ENCODE measurements at places on chromosomes 11 and 22.

GRCh38 chr11:100981196-100981824 lies 148.3 kb downstream of the PGR start:
- no peak for DNase-seq

- DNase-seq: no peak
Measured at GRCh38 chr11:7969756-7970646, 4.8 kb upstream of the NLRP10 start.

DNA sequence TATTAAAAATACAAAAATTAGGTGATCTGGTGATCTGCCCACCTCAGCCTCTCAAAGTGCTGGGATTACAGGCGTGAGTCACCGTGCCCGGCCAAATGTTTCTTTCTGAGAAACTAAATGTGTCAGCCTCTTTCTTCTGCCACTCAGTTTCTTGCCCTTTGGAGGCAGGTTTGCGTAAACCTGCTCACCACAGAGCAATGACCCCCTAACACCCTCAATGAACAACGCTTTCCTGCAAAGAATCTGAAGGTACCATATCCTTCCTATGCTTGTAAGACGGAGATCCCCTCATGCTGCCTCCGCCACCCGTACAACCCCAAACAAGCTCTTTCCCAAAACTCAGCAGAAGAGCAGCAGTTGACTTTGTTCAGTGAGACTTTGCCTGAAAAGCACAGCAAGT lies 38.7 kb upstream of the TTLL12 start:
- no peak for DNase-seq

DNA sequence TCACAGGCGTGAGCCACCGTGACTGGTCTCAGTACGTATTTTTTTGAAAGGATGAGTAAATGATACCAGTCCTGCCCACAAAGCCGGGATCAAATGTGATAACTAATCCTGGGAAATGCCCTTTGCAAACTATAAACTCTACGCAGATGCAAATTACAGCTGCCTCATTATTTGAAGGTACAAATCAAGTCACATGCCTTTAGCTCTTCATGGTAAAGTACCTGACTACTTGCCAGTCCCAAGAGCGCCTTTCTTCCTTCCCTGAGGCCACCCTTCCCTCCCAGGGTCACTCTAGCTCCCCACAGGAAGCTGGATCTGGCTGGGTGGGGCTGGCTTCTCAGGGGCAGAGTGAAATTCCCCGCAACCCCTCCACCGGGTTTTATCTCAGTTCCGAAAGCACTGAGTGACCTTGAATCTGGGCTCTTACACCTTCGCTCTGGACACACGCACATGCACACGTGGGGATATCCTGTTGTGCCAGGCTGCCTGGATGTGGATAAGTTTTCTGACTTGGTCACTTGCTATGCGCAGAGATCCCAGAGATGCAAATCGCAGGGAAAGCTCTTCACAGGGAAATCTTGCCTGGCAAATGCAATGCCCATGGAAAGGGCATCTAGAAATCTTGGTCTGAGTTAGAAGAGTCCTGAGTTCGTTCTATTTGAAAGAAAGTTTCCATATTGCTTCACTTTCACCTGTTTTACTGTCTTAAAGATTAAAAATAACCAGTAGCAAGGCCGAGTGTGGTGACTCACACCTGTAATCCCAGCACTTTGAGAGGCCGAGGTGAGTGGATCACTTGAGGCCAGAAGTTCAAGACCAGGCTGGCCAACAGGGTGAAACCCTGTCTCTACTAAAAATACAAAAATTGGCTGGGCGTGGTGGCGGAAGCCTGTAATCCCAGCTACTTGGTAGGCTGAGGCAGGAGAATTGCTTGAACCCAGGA lies 8.5 kb downstream of the A4GALT start:
- no peak for DNase-seq

DNA sequence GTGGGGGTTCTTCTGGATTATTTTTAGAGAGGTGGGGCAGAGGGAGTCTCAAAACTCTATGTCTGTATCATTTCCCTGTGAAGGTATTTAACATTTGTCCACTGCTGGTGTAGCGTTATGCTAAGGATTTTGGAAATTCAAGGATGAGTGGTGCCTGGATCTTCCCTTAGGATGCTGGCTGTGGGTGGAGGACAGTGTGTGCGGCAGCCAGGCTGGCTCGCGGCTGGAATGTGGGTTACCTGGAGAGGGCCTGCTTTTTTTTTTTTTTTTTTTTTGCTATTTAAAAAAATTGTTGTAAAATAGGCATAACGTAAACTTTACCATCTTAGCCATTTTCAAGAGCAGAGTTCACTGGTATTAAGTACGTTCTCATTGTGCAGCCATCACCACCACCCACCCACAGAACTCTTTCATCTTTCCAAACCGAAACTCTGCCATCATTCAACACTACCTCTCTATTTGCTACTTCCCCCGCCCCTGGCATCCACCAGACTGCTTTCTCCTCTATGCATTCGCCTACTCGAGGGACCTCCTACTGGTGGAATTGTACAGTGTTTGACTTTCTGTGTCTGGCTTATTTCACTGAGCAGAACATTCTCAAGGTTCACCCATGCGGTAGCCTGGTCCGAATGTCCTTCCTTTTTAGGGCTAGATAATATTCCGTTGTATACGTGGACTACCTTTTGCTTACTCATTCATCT lies 67.1 kb downstream of the PARVB start:
- DNase-seq: no peak

DNA sequence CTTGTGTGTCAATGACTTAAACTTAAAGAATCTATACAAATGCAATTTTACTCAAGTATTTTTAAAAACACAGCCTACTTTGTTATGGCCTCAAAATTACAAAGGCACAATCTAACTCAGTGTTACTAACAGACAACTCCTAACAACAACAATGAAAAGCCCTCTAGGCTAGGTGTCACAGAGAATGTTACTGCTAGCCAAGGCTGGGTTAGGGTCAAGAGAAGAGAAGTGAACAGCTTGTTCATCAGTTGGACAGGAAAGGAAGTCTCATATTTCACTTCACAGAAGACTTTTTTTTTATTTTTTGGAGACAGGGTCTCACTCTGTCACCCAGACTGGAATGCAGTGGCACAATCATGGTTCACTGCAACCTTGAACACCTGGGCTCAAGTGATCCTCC lies 26.0 kb downstream of the CLDN25 start:
- DNase-seq: no peak

- no peak for DNase-seq
Measured at GRCh38 chr11:45805305-45806071, 539 bp downstream of the SLC35C1 start.

- DNase-seq: no peak
Measured at GRCh38 chr22:43473031-43473430, 61.2 kb downstream of the MPPED1 start.

- no peak for DNase-seq
Measured at GRCh38 chr22:46061501-46062231, 84.7 kb upstream of the WNT7B start.

GRCh38 chr11:8258784-8259183 lies 4.9 kb downstream of the LMO1 start:
- no peak for DNase-seq

GRCh38 chr11:41522391-41522790 lies 62.9 kb upstream of the LRRC4C start:
- DNase-seq: no peak

DNA sequence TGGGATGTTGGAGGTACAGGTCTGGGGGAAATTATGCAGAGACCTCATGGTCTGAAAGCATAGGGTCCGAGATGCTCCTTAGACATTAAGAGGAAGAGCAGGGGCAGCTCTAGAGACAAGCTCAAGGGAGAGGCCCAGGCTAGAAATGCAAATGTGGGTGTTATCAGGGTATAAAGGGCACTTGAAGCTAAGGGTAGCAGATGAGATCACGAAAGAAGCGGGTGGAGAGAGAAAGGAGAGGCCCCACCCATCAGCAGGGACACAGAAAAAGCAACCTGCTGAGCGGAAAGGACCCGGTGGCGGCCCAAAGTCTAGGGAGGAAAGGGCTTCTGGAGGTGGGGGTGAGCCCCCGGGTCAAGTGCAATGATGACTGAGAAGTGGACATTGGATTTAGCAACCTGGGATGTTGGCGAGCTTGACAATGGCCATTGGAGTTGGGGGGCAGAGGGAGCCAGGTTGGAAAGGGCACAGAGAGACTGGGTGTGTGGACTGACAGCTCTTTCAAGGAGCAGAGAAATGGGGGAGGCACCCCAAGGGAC lies 8.9 kb downstream of the TMPRSS6 start:
- no peak for DNase-seq

GRCh38 chr11:73612601-73613140 lies 14.8 kb upstream of the FAM168A start:
- no peak for DNase-seq

GRCh38 chr22:21044931-21045584 lies 688 bp upstream of the LRRC74B start:
- DNase-seq: no peak

DNA sequence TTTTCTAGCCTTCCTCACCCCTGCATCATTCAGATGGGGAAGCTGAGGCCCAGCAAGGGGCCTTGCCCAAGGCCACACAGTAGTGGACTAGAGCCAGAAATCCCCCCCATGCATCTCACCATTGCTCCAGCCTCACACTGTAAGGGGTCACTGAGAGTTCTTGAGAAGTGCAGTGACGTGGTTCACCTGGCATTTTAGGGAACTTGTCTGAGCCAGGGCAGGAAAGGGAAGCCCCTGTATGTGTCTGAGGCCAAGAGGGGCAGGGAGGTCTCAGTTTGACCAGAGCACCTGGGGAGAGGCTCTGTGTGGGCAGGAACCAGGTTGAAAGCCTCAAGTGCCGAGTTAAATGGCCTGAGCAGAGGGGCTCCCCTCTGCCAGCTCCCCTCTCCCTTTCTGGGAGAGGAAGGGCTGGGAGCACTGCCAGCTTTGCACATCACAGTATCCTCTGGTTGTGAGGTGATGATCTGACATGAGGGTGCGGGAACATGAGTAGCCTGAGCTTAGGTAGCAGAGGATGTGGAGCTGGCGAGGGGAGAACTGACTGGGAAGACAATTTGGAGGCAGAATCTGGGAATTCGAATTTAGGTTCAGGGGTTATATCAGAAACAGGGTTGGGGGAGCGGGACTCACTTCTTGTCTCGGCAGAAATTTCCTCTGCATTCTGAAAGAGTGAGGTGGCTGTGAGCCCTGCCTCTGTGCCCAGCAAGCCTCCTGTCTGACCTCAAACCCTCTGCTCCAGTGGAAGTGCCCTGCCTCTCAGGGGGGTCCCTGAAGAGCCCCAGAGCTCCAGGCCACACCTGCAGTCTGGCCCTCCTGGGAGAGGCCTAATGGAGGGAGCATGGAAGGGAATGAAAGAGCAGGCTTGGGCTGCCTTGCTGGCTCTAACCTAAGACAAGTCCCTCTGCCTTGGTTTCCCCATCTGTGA lies 14.6 kb downstream of the ARHGEF17 start:
- no peak for DNase-seq

DNA sequence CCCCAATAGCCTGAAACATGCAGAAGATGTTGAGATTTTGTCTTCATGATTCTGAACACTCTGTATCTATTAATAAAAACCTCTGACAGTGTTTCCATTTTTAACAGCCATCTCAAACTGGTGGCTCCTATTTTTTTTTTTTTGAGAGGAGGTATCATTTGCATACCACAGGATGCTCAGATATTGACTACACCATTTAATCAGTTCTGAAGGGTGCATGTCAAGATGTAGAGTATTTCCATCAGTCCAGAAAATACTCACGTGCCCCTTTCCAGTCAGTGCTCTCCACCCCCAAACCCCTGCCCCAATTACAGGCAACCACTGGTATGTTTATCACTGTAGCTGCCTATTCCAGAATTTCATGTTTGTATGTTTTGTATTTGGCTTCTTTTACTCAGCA lies 85.3 kb upstream of the SORL1-AS1 start:
- no peak for DNase-seq

DNA sequence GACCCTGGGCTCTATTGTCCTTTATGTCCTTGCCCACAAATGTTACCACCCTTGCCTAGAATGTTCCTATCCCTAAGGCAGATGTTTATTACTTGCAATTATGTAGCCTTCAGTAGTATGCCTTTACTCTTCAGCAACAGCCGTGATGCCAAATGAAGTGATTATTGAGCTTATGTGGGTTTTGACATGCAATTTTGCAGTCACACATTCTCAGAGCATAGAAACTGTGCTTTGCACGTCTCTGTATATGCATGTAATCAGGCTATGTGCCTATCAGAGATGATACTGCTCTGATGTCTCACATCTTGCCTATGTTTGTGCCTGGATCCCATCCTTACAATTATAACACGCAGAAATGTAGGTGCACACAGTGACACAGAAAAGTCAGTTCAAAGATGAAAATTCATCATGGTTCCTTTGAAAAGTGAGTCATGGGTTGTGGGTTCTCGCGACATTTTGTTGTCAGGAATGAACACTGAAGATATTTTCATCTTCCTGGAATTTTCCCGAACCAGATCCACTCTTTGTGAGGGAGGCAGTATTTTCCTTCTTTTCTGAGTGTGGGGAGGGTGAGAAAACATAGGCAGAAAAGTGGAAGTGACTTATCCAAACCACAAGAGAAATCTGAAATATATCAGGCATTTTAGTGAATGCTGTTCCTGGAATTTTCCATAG lies 81.1 kb downstream of the BMAL1 start:
- no peak for DNase-seq

DNA sequence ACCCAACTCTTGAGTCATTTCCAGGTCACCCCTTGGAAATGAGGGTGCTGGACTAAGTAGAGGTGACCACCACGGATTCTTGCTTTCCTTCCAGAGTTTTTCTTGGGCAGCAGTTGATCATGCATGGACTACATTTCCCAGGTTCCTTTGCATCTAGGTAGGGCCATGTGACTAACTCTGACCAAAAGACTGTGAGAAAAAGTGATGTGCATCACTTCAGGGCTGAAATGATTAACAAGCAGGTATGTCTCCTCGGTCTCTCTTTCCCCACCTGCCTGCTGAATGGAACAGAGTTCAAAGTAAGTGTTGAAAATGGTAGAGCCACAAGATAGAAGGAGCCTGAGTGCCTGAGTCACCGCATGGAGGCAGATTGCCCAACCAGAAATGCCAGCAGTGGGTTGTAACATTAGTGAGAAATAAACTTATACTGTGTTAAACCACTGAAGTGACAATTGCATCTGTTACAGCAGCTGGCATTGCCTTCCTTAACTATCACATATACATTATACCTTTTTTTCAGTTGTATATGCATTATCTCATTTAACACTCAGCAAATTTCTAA lies 113.5 kb downstream of the MN1 start:
- no peak for DNase-seq

GRCh38 chr11:11035331-11035730 lies 177.5 kb upstream of the ZBED5 start:
- DNase-seq: no peak

Measured in anterior cingulate cortex (tissue), 58 donors.